ENCODE measurements at places on chromosomes 3 and 15.

DNA sequence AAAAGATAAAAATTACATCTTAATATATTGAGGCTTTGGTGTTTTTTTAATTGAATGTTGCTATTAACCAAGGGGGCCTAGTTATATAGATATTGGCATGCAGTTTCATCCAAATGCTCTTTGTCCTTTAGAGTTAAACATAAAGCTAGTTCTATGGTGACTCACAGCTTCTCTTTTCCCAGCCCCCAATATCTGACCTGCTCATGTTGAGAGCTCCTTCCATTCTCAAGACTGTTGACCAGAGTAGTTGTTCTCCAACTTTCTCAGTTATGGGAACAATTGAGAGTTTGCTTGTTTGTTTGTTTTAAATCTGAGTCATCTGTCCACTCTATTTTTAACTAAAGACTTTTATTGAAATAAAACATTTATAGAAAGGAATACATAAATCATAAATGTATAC is 15.8 kb upstream of the RARB start:
- no peak for DNase-seq

GRCh38 chr3:172698631-172699030 is 12.2 kb downstream of the NCEH1 start:
- no peak for DNase-seq

DNA sequence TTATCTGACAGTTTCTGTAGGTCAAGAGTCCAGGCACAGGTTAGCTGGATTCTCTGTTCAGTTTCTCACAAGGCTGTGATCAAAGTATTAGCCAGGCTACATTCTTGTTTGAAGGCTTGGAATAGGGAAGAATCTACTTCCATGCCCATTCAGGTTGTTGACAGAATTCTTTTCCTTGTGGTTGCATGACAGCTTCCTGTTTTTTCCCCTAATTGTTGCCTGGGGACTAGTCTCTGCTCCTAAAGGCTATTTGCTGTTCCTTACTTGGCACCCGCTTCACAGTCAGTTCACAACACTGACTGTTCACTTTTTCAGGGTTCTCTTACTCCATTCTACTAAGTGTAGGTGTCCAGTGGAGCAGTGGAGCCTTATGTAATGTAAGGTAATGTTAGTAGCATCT is 115.4 kb upstream of the GBE1 start:
- DNase-seq: no peak

- no peak for DNase-seq
These were observed 26.0 kb upstream of the CYP11A1 start for GRCh38 chr15:74393423-74393822.

DNA sequence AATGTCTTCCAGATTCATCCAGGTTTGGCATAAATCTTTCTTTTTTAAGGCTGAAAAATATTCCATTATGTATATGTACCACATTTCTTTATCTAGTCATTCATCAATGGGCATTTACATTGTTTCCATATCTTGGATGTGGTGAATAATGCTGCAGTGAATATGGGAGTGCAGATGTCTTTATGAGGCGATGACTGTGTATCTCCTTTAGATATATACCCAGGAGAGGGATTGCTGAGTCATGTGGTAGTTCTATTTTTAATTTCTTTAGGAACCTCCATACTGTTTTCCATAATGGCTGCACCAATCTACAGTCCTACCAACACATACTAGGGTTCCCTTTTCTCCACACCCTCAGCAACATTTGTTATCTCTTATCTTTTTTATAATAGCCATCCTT is 96.3 kb downstream of the LRRC28 start:
- DNase-seq: no peak

- no peak for DNase-seq
These were observed 55.0 kb upstream of the CTDSPL start for GRCh38 chr3:37806505-37807200.

GRCh38 chr3:141096164-141096563 is 45.0 kb downstream of the SPSB4 start:
- no peak for DNase-seq

GRCh38 chr3:184586851-184587250 is 25.3 kb downstream of the EPHB3 start:
- no peak for DNase-seq

DNA sequence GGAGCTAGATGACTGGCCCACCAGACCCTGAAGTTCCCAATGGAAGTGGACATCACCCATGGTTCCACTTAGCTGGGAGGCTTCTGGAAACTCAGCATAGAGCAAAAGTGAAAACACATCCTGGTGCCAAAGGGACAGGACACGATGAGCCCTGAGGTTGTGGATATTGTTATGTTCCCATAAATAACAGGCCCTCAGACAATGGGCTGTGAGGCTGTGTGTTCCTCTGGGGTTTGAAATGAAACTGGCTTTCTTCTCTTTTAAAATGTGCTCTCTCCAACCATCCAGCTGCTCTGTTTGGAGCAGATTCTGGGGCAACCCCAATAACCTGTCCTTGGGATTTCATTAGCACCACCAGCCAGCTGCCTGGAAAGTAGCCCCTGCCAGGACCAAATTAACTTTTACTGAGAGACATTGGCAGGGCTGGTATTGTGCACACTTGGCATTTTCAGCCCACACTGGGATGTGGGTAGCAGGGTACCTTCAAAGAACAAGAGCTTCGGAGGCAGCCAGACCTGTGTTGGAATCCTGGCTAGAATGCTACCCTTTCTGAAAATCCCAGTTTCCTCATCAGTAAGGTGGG is 97.5 kb downstream of the DNAJB8 start:
- no peak for DNase-seq

- DNase-seq: no peak
These were observed 6.5 kb downstream of the PSMD2 start for GRCh38 chr3:184305577-184305976.

DNA sequence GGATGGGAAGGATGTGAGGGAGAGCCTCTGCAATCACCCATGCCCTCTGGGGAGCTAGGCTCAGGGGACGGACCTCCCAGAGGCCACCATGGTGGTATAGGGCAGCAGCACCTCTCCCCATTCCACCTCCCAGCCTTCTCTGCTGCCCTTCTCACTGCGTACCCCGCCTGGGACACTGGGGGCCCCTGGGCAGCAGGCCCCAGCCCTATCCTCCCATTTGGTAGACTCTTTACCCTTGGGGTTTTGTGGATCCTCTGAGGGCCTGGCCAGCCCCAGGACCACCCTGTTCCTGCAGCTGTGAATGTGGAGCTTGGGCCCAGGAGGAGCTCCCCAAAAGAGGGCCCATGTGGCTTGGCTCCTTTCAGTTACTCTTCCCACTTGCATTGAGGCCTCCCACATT is 131.9 kb downstream of the DNAJB8 start:
- no peak for DNase-seq

GRCh38 chr3:194262925-194263305 is 88.2 kb downstream of the CPN2 start:
- DNase-seq: no peak

- DNase-seq: peak; percentile 64
These were observed 85.0 kb downstream of the FAM81A start for GRCh38 chr15:59522988-59523461.

DNA sequence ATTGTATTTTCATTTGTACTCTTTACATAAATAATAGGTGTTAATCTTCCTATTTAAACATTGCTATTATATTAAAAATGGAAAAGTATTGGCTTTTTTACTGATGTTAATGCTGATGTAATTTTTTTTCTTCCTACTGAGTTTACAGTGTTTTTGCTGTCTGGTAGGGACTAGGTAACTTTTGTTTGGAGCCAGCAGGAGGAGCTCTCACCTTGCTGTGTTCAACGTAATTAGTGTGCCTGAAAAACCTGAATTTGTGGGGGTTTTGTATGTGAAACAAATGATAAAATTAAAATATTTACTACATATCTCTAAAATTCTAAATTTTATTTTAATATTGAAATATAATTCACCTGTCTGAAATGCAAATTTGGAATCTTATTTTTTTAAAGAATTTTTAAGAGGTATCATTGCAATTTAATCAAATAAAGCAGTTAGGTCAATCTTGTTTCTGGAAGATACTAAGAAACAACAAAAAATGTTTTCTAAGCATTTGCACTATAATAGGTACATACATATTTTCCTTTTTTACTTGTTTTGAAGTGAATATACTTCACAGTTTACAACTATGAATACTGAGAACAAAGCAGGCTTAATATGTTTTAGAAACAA is 48.8 kb downstream of the EPHA6 start:
- DNase-seq: no peak

- no peak for DNase-seq
These were observed 10.1 kb downstream of the PARP15 start for GRCh38 chr3:122587572-122587971.

DNA sequence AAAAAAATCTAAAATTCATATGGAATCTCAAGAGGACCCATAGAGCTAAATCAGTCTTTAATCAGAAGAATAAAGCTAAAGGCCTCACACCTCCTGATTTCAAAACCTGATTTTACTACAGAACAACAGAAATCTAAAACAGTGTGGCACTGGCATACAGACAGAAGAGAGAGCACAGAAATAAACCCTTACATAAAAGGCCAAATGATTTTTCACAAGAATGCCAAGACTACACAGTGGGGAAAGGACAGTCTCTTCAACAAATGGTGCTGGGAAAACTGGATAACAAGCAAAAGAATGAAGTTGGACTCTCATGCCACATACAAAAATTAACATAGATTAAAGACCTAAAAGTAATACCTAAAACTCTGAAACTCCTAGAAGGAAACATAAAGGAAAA is 10.1 kb downstream of the TOP2B start:
- DNase-seq: no peak

DNA sequence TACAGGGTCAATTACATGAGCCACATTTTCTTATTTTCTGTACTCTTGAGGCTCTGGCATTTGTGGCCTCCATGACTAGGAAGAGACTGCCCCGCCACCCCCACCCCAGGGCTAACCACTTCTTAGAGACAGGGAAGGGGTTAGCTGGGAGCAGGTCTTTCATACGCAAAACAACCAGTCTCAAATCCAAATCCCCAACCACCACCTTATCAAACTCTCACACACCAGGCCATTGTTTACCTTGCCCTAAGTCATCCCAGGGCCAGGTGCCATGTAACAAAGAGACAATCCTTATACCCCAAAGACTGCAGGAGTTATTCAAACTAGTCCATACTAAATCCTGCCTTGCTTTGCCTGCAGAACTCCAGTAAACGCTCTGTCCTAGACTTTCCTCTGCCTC is 77.8 kb downstream of the B3GNT5 start:
- no peak for DNase-seq

GRCh38 chr3:27171113-27171512 is 198.1 kb downstream of the NEK10 start:
- no peak for DNase-seq

GRCh38 chr3:9496893-9497292 is 56.7 kb downstream of the LHFPL4 start:
- no peak for DNase-seq

DNA sequence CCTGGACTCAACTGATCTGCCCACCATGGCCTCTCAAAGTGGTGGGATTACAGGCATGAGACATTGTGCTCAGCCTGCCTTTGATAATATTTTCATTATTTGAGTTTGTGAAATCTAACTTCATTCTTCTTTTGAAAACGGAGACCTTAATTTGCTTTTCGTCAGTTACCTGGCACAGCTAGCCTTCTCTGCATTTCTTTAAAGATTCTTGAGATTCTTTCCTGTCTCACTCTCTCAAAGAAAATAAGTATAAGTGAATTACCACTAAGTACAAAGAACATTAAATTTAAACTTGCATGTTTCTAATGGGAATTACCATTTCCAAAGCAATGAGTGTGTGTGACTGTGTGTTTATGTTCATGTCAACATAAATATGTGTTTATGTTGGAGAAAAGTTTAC is 187.9 kb downstream of the NFKBIZ start:
- no peak for DNase-seq

DNA sequence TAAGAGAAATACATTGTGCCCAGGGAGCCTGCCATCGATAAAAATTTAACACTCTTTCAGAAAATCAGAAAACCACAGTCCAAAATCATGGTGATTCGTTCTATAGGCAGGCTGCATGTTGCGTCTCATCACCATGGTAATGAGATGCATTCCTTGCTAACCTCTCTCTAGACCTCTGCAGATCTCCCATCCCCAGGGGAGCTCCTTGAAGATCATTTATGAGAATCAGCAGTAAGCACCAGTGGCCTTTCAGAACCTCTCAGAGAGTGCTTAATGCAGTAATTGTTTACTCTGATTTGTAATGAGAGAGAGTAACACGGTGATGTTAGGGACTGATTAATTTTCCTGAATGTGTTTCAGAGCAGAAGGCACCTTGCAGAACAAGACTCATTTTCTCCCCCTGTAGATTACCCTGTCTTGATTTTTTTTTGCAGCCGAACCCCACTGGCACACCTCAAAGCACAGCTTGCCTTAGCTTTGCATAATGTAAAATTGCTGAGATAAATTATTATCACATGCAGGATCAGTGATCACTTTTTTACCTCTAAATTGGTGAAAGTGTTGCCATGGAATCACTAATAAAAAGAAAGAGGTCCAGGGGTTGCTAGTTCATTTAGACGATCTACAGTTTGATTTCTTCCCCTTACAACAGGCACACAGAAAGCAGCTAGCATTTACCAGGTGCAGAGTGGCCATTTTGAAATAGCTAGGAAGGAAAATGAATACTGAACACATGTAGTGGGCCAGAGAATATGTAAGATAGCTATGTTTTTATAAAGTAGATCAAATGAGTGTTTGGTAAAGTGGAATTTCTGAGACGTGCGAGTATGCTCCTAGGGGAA is 98.9 kb upstream of the CHL1 start:
- no peak for DNase-seq
